ENCODE measurements at places on chromosomes 12 and 14.

GRCh38 chr12:123721245-123721644 lies 9.1 kb downstream of the ATP6V0A2 start:
- DNase-seq = no peak

GRCh38 chr14:97707603-97708002 lies 910.4 kb downstream of the VRK1 start:
- no peak for DNase-seq

- DNase-seq = no peak
Measured at GRCh38 chr12:109524466-109525278, 47.2 kb downstream of the UBE3B start.

- no peak for DNase-seq
Measured at GRCh38 chr12:60093428-60093827, 497.6 kb downstream of the SLC16A7 start.

DNA sequence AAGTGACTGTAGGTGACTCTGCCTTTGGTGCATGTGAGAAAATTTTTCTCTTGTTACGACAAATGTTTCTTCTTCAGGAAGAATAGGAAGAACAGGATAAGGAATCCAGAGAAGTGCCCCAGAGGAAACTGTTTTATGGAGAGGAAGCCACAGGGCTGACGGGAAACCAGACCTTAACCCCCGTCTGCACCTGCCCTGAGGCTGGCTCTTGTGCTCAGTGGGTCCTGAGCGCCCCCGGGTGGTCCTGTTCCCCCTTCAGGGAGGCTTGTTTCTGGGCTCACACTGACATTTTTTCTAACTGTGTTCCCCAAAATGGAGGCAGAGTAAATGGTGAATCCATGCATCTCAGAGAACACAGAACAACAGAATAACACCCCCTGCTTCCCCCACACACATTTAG lies 691.8 kb downstream of the TMEM121 start:
- no peak for DNase-seq

GRCh38 chr12:92289629-92290349 lies 144.1 kb upstream of the BTG1 start:
- DNase-seq = no peak

DNA sequence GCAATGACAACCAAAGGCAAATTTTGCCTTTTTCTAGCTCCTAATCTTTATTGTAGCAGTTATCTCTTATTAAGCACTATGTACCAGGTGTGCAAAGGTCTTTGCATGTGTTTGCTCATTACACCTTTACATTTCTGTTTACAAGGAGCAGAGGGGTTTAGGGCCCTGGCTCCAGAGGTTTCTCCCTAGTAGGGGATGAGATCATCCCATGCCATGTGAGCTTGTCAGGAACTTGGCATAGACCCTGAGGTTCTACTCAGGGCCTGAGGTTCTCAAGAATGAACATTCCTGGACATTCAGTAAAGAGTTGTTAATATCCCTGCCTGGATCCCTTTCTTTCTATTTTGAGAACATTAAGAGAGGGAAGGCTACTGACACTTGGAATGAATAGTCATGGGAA lies 292.0 kb downstream of the RPAP3 start:
- DNase-seq = no peak

DNA sequence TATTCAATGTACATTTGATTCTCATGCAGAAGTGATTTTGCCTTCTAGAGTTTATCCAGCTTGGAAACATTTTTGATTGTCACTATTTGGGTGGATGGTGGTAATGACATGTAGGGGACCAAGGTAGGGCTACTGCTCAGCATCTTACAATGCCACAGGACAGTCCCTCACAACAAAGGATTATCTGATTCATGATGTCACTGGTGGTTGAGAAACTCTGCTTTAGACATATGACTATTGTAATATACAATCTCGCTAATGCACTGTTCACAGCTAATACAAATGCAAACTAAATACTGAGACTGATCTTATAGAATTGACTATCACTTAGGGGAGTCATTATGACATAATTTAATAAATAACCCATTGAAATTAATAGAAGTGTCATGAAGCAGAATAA lies 60.4 kb upstream of the BTG1 start:
- no peak for DNase-seq

- no peak for DNase-seq
Measured at GRCh38 chr14:23174296-23175184, 8.9 kb downstream of the SLC7A8 start.

DNA sequence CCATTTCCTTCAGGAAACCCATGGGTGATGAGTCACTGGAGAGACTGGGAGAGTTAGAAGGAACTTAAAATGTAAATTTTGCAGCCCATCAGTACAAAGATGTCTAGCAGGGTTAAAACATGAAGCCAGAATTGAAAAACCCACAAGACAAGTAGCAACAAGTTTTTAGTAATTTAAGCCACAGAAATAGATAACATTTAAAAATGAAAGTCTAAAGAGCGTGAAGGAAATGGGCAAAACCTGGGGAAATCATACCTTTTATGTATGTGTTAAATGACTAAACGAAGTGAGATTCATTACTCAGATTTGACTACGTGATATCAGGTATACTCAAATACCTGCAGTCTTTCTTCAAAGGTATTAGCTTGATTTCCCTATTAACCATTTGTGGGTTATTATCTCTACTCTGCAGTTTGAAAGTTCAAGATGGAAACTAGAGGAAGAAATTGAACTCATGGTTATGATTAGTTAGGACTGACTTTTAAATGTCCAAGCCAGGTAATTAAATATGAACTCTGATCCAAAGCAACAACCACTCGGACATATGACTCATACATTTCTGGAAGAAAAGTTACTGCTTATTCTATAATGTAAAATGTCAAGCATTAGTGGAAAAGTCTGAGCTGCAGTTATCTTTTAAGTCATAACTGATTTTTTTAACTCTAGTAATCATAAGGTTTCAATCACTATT lies 84.1 kb downstream of the ITPR2 start:
- DNase-seq = no peak

DNA sequence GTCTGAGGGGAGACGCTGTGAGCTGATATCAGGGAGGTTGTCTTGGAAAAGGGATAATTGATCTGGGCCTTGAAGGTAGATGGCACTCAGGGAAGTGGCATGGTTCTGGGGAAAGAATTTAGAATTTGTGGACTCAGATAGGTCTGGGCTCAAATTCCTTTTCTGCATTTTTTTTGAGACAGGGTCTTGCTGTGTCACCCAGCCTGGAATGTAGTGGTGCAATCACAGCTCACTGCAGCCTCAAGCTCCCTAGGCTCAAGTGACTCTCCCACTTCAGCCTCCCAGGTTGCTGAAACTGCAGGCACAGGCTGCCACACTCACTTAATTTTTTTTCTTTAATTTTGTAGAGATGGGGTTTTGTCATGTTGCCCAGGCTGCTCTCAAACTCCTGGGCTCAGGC lies 98.1 kb upstream of the NCOR2 start:
- no peak for DNase-seq

DNA sequence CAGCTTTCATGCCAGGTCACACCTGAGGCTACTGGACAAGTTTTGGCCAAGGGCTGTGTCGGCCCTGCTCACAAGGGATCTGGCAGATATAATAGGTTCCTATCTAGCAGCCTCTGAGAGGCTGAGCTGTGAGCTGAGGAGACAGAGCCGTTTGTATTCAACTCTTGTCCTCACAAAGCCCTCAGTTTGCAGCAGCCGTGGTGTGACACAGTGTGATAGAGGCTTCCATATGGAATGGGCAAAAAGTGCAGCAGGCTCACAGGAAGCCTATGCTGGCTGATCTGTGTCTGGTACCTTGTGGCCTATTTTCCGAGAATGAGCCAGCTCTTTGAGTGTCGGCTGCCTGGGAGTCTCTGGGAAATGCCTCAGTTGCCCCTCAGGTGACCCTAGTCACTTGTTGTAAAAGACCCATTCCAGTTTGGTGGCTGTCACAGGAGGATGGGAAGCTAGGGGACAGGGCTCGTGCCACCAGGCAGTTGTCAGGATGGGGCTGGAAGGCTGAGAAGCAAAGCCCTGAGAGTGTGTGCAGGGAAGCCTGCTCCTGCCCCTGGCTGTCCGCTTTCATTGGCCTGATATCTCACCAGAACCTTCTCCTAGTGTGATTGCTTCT lies 16.1 kb downstream of the VRTN start:
- DNase-seq = no peak

- DNase-seq = no peak
Measured at GRCh38 chr12:27474344-27474743, 27.8 kb downstream of the SMCO2 start.

DNA sequence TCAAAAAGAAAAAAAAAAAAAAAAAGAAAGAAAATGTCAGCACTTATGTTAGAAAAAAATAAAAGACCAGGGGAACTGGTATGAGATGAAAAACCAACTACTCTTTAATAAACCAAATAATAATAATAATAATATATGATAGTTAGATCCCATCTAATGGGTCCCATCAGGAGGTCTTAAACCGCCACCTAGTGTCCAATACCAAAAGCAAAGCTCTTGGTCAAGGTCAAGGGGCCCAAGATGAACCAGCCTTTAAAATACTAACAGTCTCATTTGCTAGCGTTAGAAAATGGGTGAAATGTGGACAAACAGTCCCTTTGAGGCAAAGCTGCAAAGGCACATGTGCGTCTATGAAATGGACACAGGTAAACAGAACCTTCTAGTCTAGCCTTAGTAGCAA lies 12.3 kb downstream of the BRAP start:
- no peak for DNase-seq

- no peak for DNase-seq
Measured at GRCh38 chr12:45191239-45191638, 24.7 kb upstream of the ANO6 start.

DNA sequence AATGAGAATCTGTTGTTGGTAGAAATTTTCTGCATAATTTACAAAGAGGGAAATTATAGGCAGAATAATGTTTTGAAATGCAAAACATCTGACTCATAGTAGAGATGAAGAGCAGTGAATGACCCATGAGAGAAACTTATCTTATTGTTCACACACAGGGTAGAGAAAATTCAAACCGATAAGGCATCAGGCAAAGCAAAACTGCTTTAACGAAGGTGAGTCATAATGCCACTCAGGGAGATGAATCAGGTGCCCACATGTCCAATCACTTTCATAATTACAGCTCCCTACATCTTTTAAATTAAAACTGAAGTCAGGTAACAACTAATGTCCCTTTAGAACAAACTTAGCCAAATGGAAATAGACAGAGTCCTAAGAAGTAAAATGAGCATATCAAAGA lies 265.6 kb upstream of the GARIN6 start:
- DNase-seq = no peak

DNA sequence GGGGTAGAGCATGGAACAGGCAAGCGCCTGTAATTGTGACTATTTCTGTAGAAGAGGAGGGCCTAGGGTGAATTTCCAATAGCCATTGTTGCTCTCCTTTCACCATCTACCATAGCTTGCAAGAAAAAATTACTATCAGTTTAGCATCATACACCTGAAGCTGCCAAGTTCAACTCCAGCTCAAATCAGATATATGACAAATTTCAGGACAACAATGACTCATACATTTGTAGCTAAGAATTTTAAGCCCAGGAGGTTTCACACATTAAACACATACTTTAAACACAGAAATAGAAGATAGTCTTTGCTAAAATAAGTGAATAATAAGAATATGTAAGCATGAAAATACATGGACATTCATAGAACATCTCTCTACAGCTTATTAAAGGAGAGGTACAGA lies 17.6 kb upstream of the G2E3 start:
- no peak for DNase-seq

DNA sequence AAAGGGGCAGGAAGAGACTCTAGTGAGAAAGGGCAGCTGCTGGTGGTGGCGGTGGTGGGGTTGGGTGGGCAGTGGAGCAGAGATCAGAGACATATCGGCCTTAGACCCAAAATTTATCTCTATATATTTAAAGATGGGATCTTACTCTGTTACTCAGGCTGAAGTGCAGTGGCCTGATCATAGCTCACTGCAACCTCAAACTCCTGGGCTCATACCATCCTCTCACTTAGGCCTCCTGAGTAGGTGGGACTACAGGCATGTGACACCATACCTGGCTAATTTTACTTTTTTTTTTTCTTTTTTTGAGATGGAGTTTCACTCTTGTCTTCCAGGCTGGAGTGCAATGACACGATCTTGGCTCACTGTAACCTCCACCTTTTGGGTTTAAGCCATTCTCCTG lies 18.6 kb upstream of the ITGA5 start:
- DNase-seq = no peak

GRCh38 chr14:23573384-23574015 lies 5.1 kb downstream of the JPH4 start:
- no peak for DNase-seq

- DNase-seq = no peak
Measured at GRCh38 chr12:97292588-97292987, 170.0 kb upstream of the RMST start.

DNA sequence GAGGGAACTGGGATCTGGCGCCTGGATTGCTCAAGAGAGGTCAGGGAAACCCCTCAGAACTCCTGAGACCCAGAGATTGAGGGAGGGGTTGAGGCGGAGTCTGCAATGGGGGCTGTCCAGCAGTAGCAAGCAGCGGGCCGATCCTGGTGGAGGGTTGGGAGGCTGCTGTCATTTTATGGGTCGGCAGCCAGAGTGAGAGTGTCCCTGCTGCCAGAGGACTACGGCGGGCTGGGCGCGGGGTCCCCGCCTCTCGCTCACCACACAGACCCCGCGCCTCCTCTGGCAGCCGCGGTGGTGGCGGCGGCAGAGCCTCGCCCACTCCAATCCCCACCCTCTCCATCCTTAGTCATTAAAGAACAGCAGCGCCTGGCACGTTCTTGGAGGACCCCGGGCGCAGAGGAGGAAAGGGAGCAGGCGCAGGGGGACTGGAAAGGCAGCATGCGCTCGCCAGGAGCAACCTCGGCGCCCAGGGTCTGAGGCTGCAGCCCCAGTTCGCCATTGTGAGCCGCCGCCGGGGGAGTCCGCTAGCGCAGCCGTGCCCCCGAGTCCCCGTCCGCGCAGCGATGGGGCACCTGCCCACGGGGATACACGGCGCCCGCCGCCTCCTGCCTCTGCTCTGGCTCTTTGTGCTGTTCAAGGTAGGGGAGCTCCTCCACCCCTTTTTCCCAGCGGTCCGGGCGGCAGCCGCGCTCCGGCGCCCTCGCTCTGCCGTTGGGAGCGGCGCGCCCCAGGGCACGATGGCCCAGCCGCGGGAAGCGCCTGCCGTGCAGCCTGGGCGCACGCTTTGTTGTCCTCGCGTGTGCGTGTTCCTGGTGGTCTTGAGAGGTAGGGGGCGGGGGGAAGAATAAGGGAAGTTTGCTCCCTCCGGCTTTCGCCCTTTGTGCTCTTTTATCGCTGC lies at the start of gene PTPRO:
PTPRO (plus strand) TSS at position 345 of the 898 bp plus-strand sequence.
- DNase-seq = no peak

DNA sequence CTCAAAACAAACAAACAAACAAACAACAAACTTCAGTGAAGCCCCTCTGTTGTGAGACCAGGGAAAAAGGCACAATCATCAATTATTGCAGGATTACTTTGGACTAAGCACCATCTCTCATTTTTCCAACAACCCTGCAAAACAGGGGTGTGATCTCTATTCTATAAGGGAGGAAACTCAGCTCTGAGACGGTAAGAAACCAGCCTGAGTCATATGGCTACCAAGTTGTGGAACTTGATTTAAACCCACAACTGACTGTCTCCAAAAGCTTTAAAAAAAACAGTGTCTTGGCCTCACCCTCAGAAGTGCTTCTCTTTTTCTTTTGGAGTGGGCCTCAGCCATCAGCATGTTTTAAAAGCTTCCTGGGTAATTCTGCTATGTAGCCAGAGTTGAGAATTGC lies 49.8 kb downstream of the RIN3 start:
- DNase-seq = no peak

- DNase-seq = no peak
Measured at GRCh38 chr14:34851395-34851794, 23.8 kb downstream of the BAZ1A start.

Measured in esophagus squamous epithelium (tissue), 5 donors.